ENCODE measurements at places on chromosomes 6 and 20.

DNA sequence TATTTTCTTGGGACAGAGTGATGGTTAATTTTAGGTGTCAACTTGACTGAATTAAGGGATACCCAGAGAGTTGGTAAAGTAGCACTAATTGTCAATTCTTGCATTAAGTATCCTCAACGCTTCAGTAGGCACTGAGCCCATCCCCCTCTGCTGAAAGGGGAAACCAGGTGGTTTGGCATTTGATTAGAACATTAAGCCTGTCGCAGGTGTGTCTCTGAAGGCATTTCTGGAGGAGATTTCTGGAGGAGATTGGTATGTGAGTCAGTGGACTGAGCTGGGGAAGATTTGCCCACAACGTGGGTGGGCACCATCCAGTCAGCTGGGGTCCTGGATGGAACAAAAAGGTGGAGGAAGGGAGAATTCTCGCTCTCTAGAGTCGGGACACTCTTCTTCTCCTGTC is 119.8 kb downstream of the RFX6 start:
- DNase-seq: no peak

DNA sequence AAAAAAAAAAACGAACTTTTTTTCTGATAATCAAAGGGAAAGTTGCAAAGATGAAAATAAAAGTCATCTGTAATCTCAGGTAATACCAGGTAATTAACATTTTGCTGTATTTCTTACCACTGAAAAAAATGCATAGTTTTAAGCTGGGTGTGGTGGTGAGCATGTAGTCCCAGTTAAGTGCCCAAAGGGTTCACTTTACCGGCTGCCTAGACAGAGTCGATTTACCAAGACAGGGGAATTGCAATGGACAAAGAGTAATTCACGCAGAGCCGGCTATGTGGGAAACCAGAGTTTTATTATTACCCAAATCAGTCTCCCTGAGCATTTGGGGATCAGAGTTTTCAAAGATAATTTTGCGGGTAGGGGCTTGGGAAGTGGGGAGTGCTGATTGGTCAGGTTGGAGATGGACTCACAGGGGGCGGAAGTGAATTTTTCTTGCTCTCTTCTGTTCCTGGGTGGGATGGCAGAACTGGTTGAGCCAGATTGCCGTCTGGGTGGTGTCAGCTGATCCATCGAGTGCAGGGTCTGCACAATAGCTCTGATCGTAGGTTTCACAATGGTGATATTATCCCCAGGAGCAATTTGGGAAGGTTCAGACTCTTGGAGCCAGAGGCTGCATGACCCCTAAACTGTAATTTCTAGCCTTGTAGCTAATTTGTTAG is 51.9 kb downstream of the RPF2 start:
- no peak for DNase-seq

GRCh38 chr20:47557218-47557617 is 55.5 kb downstream of the NCOA3 start:
- DNase-seq: no peak

DNA sequence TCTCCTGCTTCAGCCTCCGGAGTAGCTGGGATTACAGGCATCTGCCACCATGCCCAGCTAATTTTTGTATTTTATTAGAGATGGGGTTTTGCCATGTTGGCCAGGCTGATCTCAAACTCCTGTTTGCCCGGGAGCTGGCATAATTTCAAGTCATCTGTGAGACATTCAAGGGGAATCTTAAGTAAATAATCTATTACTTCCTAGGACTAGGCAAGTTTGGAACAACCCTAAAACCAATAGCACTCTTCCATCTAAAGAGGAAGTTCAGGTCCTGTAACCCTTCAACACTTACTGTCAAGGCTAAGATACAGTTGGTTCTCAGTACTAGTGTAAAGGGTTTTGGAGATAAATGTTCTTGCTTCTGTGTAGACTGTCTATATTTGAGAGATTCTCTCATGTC is 267.8 kb upstream of the IRAK1BP1 start:
- no peak for DNase-seq

GRCh38 chr6:57222743-57223077 is 603 bp upstream of the RAB23 start:
- DNase-seq: no peak

- DNase-seq: no peak
These were observed 20.0 kb upstream of the TRAF3IP2 start for GRCh38 chr6:111625461-111626391.

DNA sequence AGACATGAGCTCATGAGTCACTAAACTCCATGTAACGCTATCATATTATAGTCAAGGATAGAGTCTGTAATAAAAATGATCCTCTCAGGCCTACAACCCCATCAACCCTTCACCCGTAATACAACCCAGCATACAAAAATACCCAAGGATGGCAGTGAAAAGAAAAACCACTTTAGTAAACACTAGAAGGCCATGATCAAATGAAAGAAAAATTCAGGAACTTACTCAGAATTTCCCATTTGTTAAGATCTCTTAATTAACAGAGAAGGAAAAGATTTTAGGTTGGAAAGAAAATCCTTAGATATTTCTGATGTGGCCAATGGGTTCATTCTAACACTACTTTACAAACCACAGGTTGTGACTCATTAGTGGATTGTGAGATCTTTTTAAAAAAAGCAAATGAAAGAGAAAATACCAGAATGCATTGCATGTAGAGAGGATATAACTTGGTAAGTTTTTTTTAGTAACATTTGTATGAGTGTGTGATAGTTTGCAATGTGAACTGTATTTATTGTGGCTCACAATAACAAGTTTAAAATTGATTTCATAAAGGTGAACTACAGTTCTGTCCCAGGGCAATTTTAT is 8.0 kb upstream of the UBE2J1 start:
- no peak for DNase-seq

DNA sequence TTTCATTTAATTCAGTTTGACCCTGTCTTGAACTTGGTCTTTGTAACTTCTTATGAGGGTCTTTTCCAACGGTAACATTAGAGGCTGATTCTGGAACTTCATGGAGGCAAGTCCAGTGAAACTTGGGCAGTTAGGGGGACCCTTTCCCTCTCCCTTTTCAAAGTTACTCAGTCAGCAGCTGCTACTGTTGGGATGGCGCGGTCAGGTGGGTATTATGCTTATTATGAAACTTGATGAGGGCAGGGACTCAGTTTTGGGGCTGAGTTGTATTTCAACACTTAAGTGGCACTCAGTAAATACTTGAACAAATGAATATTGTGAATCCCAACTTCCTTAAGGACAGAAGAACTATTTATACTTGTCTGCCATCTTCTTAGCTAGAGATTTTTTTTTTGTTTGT is 20.8 kb downstream of the TOP1 start:
- no peak for DNase-seq

DNA sequence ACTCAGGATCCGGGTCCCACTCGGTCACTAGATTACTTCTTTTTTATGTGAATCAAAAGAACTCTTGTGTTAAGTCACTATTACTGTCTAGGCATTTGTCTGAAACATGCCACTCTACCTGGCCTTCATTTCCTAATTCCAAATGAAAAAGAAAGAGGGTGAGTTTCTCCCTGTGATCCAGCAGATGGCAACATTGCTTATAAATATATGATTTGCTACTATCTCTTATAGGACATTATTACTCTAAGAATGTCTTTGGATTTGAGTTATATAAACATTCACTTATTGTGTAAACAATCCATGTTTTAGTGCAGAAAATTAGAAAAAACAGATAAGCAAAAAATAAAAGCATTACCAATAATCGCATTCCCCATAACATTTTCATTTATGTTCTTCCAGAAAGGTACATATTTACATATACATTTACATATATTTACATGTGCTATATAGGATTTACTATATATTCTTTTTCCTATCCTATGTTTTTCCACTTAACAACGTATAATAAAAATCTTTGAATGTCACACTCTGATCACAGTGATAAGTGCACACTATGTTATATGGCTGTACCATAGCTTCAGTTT is 66.9 kb downstream of the FAXC start:
- DNase-seq: no peak

GRCh38 chr20:31760519-31761240 is 21.6 kb downstream of the TPX2 start:
- no peak for DNase-seq

- no peak for DNase-seq
These were observed 287.0 kb upstream of the MARCKS start for GRCh38 chr6:113570161-113570560.

DNA sequence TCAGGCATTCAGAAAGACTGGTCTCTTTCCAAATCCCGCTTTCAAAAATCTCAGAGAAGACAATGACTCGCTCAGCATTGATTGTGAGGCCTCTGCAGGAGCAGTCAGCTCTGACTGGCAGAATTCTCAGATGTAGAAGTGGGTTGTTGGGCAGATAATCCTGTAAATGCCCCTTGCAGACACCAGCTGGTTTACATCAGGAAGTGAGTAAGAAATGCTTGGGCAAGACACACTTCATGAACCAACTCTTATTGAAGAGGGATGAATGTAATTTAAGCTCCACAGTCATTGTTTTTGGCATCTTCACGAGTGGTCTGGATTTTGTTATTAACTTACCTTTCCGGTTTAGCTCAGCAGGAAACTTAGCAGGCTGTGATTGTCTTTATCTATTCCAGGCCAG is 166.6 kb downstream of the PLCB4 start:
- DNase-seq: no peak

GRCh38 chr6:11762794-11763459 is 15.7 kb downstream of the ADTRP start:
- no peak for DNase-seq

DNA sequence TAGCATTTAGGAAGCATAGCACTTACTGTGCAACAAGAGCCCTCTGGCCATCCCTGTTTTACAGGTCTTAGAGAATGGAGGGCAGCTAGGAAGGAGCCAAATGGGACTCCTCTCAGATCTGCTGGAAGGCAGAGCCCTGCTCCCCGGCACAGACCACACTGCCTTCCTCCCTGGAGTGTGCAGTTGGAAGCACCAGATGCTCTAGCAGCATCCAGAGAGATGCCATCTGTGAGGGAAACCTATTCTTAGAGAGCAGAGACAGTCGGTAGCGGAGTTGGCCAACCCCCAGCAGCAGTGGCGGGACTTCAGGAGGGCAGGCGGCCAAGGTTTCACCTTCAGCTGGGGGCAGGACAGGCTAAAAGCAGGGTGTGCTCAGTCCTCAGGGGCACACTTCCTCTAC is 16.7 kb upstream of the E2F1 start:
- no peak for DNase-seq

DNA sequence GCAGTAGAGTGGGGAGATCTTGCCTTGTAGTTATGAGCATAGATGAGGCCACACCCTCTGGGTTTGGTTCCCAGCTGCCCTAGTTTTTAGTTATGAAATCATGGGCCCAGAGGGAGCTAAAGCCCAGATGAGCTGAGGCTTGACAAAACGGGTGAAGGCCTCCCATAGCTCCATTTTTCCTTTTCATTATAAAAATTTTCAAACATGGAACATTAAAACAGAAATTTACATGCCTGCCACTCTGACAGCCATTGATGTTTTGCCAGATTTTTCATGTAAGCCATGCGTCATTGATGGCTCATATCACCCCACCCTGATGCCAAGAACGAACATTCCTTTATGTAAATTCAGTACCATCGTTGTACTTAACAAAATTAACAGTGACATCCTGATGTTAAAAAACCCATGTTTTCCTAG is 67.9 kb downstream of the IGF2R start:
- DNase-seq: no peak

- DNase-seq: no peak
These were observed 95.6 kb downstream of the CDYL start for GRCh38 chr6:4871825-4872224.

- no peak for DNase-seq
These were observed 174.7 kb downstream of the BMP7 start for GRCh38 chr20:57091748-57092111.

GRCh38 chr6:41332842-41333736 is 2.3 kb upstream of the NCR2 start:
- no peak for DNase-seq
